Effector CD8-positive, alpha-beta T cell (primary cell): ENCODE measurements at places on chromosomes 3 and 15.

DNA sequence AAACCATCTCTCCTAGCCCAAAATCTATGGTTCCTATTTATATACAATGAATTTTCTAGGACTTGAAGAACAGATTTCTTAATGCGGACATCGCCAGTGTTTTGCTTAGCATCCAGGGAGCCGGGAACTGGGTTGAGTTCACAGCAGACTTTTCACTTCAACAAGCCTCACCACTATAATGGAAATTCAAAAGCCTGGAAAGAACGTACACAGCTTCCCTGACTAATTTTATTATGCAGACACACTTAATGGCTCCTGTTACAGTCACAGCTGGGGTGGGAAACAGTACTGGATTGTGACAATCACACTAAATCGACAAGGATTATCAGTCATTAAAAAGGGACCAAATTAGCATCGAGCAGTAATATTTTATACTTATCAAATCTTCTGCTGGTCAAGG lies 129.2 kb upstream of the BNIP2 start:
- DNase-seq = no peak

GRCh38 chr3:182818296-182818978 lies 25.1 kb downstream of the ATP11B start:
- no peak for DNase-seq

DNA sequence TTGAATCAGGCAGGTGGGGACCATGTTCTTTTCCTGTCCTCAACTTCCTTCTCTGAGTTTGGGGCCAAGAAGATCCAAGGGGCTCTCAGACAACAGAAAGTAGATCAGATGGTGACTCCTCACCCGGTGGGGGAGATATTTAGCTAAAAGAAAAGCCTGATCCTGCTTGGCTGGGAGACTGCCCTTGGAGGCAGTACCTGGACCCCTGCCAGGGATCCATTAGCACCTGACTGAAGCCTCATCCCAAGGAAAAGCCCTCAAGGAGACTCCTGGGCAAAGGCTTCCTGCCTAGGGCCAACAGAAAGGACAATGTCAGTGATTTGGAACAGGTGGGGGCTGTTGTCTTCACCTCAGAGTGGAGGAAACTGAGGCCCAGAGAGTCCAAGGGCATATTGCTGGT lies 33.5 kb upstream of the HHATL start:
- no peak for DNase-seq

GRCh38 chr3:111728566-111728935 lies 130.5 kb upstream of the PHLDB2 start:
- no peak for DNase-seq

DNA sequence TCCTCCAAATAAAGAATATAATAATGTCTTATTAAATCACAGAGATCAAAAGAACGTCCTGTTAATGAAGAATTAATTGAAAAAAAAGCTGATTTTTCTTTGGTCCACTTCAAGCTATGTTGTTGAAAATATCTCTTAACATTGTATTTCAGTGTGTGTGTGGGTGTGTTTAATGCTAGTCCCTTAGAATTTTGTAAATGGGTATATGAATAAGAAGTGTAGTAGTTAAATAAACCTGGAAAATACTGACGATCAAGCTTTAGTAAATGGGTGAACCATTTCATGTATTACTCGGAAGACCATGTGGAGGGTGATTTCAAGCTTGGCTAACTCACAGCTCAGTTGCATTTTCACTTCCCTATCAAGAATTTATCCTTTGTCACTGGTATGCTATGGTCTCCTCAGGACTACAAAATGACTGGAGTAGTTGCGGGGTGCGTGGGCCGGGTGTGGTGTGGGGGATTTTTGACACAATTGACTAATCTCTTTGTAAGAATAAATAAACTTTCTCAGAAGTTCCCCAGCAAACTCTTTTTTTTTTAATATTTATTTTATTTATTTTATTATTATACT lies 586.4 kb downstream of the GRM7 start:
- no peak for DNase-seq

GRCh38 chr3:160126051-160126450 lies 99.2 kb upstream of the C3orf80 start:
- no peak for DNase-seq
